ENCODE measurements at places on chromosomes 3 and 15.
A peak's percentile ranks its signal among the peaks of the same experiment; 100 is the strongest.

DNA sequence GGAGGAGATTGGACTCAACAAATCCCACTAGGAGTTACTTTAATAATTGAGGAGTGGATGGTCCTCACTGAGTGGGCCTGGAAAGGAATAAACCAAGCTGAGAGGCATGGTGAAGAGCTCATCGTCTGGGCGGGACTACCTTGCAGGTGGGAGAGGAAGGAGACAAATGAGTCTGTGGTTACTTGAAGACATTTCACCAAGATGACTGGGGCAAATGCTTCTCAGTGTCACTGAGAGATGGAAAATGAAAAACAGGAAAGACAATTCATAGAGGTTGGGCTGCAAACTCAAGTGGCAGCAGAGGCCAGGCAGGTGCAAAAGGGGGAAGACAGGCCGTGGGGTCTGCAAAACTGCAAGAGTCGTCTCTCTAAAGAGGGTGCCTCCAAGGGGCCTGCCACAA is 1.5 kb upstream of the ARHGAP31 start:
- DNase-seq: no peak

DNA sequence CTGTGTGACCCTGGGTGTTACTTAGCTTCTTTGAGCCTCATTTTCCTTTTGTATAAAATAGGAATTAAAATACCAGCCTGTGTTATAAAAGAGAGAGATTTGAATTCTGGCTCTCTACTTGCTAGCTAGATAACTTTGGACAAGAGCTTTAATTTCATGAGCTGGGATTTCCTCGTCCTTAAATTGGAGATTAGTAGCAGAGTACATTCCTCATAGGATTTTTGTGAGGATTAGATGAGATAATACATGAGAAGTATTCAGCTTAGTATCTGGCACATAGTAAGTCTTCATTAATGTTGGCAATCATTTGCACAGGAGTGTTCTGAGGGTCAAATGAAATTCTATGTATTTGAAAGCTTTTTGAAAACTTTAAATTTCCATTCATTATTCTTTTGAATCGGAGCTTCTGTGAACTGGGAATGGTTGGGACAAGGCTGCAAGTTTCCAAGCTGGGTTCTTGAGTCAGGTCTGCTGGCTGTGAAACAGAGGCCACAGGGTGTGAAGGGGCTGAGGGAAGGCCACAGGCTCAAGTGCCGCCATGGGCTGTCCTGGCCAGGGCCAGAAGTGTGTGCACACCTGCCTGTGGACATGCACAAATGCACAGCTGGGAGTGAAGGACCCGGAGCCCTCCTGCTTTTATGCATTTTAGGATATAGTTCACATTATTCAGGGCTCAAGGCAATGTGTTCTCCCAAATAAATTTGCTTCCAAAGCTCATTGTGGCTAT is 17.2 kb downstream of the ALPK3 start:
- DNase-seq: no peak

DNA sequence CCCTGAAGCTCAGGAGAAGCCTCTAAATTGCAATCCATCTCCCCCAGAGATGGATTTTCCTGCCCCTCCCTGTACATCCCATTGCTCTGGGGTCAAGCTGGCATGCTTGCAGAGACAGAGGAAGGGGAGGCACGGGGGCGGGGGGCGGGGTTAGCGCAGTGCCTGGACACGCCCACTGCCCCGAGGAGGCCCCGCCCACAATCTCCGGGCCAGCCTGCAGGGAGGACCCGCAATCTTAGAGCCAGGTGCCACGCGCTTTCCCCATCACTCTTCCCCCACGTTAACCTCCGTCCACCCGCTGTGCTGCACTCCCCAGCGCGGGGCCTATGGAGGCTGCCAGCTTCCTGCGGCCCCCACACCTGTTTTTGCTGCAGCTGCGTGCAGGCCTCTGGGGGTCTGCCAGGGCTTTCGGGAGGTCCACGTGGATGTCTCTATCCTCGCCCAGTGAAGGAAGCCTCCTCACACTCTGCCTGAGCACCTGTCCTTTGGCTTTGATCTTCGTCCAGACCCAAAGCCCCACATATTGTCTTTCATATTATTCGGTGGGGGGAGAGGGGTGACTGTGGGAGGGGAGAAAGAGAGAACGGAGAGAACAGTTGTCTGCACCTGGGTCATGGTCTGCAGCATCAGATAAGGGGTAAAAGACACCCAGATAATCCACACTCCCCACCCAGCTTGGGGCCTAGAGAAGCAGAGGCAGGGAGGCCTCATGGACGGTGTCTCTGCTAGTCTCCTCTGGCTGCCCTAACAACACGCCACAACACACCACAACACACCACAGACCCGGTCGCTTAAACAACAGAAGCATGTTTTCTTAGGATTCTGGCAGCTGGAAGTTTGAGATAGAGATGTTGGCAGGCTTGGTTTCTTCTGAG is 118.0 kb upstream of the MEF2A start:
- no peak for DNase-seq

DNA sequence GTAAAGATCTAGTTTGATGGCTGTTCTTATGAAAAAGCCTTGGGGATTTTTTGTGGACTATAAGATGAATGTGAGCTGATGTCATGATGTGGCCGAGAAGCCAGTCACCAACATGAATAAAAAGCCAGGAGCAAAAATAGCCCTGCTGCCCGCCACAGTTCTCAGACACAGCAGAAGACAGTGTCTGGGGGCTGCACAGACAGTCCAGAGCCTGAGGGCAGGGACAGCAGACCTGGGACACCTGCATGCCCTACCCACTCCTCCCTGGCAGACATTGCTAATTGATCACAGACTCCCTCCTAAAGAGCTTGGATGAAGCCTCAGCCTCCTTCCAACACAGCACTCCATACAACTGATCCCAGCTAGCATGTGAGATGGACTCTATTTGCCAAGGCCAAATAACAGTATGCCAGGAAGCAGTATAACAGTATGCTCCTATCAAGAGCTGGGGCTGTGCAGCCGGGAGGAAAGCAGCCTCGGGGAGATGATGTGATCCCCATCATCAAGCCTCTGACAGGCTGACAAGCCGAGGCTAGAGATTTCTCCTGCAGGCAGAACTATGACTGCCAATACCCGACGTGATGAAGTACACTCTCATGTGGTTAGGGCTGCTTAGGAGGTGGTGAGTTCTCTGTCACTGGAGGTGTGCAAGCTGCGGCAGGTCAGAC is 105.4 kb upstream of the RPL32 start:
- DNase-seq: no peak

DNA sequence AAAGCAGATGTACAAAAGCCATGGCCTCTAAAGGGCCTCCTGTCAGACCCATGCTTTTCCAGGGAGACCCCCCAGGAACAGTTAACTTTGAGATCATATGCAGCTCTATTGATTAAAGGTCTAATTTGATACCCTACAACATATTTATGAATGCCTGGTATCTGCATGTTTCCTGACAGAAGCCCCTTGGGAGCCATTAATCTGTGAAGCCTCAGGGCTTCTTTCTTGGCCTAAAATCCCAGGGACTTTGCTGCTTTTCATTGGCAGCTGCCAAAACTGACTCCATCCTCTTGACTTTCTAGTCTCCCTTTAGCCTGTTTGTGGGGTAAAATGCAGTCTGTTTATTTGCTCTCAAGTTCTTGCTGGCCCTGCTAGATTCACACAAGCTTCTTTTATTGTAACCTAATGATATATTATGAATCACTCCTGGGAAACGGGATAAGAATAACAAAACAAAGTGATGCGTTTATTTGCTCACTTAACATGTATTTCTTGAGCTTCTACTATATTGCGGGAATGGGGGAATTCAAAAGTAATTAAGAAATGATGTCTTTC is 257.0 kb downstream of the LSAMP start:
- DNase-seq: no peak

GRCh38 chr3:4950948-4951347 is 28.3 kb upstream of the BHLHE40 start:
- no peak for DNase-seq

- no peak for DNase-seq
These were observed 40.3 kb downstream of the BBX start for GRCh38 chr3:107562969-107563529.

DNA sequence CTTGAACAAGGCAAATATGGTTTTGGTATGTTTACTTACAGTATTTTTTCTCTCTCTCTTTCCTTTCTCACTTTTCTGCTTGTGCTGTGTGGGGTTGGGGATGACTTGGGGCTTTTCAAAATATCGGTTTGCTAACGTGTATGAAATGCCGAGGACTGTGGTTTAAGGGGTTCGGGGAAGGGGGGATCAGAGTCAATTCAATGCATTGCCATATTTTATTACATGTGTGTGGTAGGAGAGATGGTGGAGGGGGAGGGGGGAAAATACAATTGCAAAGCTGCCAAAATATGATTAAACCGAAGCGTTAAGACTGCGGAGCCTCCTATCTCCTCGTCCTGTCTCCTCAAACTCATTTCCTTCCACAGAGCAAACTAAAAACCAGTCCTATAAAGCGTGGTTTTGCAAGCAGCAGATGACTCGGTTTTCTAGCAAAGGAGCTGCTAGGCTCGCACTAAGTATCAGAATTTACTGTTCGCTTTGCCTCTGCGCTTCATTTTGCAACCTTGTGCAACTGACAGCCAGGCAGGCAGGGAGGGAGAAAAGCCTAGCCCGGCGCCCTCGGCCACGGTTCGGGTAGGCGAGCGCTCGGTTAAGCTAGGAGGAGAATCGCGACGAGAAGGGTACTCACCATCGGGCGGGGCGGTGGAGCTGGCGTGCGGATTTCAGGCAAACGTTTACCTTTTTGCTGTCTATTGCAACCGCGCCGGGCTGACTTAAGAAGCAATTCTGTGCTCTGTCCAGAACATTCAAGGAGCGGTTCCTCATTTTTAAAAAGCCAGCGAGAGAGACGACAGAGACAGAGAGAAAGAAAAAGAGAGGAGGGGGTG is 4.0 kb upstream of the NR2F2 start:
- no peak for DNase-seq

DNA sequence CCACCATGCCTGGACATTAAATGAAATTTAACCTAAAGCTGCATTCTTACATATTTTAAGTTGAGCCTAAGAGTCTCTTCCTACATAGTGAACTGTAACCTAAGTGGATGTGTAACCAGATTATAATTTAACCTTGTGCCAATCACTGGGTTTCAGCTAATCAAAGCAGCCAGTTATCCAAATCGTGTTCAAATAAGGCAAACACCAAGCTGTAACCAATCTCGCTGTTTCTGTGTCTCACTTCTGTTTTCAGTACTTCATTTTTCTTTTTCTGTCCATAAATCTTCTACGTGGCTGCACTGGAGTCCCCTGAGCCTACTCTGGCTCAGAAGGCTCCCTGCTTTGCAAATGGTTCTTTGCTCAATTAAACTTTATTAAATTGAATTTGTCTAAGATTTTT is 186.1 kb upstream of the CNTN6 start:
- DNase-seq: no peak

GRCh38 chr3:46936733-46937250 is 39.8 kb downstream of the CCDC12 start:
- no peak for DNase-seq

GRCh38 chr15:58303236-58303635 is 128.6 kb upstream of the LIPC start:
- DNase-seq: no peak

DNA sequence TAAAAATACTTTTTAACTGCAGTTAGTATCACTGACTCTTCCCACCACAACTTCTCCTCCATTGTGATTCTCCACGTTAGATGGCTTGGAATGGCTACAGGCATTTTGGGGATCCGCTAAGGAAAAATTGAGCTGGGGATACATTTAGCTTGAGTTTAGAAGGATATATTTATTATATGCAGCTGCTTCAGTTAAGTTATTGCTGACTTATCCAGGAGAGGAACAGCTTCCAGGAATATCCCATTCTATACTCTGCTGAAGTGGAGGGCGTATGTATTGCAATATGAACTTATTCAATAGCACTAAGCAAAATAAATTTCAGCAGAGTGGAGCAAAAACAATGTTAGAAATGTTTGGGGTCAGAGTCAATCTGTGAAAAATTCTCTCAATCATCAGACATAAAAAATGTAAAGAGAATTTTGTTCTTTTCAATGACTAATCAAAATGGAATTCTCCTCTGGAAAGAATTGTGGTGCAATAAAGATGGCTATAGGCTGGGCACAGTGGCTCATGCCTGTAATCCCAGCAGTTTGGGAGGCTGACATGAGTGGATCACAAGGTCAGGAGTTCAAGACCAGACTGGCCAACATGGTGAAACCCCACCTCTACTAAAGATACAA is 84.7 kb downstream of the NCEH1 start:
- DNase-seq: no peak

DNA sequence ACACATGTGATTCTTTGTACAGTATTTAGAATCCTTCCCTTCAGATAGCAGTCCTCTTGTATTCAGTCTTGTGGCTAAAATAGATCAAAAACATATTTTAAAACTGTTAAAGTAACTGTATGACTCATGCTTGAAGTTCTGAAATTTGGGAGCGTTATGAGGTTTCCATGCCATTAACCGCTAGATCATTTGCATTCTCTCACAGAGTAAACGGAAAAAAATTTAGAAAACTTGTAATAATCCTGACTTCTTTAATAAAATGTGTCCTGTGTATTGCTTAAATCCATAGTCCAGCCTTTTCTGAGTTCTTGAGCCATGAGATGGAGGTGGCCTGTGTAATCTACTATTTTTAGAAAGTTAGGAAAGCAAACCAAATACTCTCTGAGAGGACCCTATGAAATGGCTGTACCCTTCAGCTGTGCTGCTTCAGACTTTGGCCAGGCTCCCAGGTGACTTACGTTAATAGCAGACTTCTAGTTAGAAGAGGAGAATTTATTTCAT is 33.8 kb downstream of the MBNL1 start:
- peak; percentile 45 for DNase-seq

DNA sequence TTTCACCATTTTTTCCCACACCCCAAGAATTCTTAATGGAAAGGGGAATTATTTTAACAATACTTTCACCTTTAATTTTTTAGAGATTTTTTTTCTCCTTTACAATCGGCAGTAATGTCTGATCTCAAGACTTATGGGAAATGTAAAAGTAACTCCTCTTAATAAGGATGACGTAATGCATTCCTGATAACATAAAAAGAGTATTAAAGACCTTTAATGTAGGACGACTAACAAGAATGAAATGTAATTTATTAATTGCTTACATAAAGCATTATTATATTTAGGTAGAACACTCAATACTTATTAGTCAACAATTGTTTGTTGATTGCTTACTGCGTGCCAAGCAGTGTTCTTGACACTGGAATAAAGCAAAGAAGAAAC is 416.8 kb upstream of the NAALADL2 start:
- no peak for DNase-seq

- no peak for DNase-seq
These were observed 47.6 kb upstream of the MRPS22 start for GRCh38 chr3:139296141-139296718.

DNA sequence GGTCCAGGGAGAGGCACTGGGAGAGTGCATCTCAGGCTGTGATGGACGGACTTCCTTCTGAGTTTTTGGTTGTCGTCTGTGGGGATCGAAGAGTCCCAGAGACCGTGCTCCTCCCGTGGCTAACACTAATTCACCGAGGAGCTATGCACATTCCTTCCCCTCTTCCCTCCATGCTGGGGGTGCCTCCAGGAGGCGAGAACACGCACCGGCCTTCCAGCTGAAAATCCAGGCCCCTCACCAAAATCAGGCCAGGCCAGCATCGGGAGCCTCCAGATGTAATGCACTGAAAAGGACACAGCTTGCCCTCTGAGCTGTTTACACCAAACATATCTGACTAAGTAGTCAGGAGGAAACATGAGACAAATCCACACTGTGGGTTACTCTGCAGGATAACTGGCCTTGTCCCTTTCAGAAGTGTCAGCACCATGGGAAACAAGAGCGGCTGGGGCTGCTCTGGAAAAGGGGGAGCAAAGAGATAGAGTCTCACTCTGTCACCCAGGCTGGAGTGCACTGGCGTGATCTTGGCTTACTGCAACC is 5.5 kb downstream of the RNU5B-1 start:
- no peak for DNase-seq
